ENCODE measurements at places on chromosomes 1 and 21. TPM values are rescaled to one million over a fixed set of nuclear protein-coding genes. Genes with fewer than 3 reads are reported as not detected.

The MIXL1 gene
- total RNA-seq: 0.13 TPM

The FH gene
- 68.7 TPM for total RNA-seq

DNA sequence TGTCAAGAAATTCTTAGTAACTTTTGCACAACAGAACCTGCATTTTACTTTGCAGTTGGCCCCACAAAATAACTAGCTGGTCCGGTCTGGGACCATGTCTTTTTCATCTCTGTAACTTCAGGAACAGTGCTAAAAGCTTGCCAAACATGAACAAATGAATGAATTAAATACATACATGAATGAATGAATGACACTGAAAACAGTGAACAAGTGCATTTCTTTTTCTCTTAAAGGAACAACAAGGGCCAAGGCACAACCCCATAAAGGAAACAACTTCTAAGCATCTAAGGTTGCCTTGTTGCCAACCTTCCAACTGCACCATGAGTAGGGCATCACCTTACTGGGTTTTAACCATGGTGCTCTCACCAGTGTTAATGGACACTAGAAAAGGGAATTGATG, 534.4 kb upstream of the PKN2 start:
- no peak for DNase-seq

DNA sequence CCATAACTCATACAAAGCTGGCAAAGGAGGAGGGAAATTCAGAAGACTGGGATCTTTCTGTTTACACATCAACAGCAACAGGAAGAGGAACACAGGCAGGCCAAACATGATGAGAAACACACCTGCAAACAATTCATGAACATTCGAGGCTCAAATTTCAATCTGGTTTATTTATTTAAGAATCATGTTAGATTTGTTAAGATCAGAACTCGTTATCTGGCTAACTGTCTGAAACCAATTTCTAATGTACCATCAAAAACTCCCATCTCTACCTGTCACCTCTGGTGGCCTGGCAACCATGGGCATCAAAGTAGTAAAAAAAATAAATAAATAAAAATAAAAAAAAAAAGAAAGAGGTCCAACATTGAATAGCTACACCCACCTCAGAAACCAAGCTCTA, 9.8 kb downstream of the LBR start:
- DNase-seq: no peak

- DNase-seq: no peak
Measured at GRCh38 chr1:230883967-230884366, 15.6 kb upstream of the C1orf198 start.

Measured in dermis microvascular lymphatic vessel endothelial cell (primary cell).